D341Med (cell line): ENCODE measurements at places on chromosomes 2 and 18.

- DNase-seq, result no peak
These were observed 391.0 kb downstream of the THSD7B start for GRCh38 chr2:137156221-137156844.

GRCh38 chr18:57780318-57780705 lies 22.8 kb downstream of the ATP8B1 start:
- DNase-seq, result no peak

DNA sequence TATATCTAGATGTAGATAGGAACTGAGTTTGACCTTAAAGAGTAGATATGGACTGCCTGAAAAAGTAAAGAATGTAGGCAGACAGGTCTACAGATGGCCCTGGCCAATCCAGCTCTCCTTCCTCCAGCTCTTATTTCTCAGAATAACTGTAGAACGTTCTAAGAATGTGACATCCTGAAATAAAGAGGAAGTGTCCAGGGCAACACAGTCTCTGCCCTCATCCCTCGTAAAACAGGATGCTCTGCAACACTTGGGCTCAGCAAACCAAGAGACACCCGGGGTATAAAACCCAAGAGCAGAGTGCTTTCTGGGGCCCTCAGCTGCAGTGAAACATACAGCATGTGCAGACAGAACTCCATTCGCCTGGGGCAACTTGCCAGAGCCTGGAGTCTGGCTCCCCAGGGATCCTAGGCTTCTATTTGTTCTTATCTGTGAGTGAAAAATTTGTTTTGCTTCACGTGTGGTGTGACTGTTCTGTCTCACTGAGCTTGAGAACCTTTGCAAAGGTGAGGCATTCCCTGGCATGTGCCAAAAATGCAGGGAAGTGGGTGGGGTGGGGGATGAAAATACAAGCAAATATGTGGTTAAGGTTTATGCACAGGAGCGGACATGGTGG lies 401.0 kb downstream of the SETBP1 start:
- DNase-seq, result no peak

- DNase-seq, result peak; percentile 24
These were observed 321.3 kb upstream of the TFPI start for GRCh38 chr2:187875261-187876141.

GRCh38 chr18:23133860-23134779 lies 1.2 kb upstream of the CABLES1 start:
- DNase-seq, result peak; percentile 73

DNA sequence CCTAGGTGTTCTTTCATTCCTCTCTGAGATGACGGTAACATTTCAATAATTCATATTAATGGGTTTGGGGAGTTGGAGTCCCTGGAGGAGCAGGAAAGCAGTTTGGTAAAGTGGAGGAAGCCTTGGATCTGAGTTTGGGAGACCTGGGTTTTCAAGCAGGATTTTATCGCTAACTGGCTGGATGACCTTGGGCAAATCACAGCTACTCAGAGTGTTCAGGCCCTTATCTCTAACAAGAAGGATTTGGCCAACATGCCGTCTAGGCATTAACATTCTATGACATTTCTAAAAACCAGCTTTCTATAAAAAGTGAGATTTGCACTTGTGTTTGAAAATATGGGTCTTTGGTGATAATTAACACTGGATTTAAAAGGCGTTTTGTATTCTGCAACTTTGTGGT lies 59.7 kb upstream of the MEX3C start:
- DNase-seq, result no peak

DNA sequence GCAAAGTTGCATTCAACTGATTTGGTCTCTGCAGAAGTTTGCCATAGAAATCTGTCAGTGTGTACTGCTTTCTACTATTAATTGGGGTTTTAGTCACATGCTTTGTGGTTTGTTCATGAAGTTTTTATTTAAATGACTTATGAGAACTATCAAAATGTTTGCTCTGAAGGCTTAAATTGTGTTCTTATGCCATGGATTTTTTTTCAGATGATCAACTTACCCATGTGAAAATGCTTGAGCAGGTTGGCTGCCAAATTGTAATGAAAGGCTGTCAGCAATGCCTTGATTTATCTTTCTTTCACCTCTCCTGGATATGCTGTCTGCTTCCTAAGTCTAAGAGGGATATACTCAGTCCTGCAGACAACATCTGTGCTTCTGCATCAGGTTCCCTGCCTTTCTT lies 50.7 kb downstream of the FMNL2 start:
- no peak for DNase-seq

GRCh38 chr2:27952070-27952469 lies 61.5 kb downstream of the BABAM2 start:
- DNase-seq, result no peak

DNA sequence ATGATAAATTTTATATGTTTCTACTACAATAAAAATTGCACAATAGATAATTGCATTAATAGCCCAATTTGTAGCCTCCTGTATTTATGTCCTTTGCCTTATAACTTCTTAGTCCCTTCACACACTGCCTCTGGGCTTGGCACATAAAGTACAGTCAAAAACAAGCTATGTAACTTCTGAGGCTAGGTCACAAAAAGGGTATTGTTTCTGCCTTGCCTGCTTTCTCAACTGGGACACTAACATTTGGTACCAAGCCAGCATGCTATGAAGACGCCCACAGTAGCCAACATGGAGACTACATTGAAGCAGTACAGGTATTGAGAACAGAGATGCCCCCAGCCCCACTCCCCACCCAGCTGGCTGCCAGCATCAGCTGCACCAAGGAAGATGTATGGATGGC lies 5.4 kb upstream of the SLC3A1 start:
- DNase-seq, result no peak

GRCh38 chr2:182142062-182142461 lies 156.4 kb downstream of the PPP1R1C start:
- DNase-seq, result no peak

- no peak for DNase-seq
These were observed 3.8 kb downstream of the ACTG2 start for GRCh38 chr2:73896362-73897239.
